ENCODE measurements at places on chromosomes 3 and 15.

DNA sequence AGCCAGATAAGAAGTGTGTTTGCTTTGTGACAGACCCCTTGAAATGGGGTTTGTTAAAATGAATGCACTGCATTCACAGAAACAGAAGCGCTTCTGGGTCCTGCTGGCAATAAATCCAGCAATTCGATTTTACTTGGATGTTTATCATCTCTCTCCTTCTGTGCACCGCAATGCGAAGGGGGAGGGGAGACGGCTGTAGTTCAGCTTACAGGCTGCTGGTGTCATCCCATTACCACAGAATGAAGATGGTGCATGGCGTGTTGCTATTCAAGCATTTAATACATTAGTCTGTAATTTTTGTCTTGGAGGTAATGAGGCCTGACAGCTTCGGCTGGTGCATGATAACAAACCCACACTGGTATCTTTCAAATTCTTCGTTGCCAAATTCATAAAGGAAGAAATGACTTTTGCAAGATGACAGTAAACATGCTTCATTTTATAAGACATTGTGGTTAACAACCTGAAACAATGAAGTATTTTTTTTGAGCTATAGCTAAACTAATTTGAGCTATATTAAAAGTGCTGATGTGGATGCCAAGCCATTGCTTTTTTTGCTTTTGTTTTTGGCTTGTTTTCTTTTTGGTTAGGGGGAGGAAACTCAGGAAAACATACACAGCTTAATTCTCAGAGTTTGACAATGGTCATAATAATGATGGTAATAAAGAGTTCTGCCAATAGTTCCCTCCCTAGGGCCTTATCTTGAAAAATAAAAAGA, 418.3 kb downstream of the OTOL1 start:
- no peak for DNase-seq

- DNase-seq = peak; percentile 6
Measured at GRCh38 chr15:30882849-30883433, 20.8 kb upstream of the FAN1 start.

- DNase-seq = no peak
Measured at GRCh38 chr15:37691911-37692310, 242.5 kb upstream of the TMCO5A start.

DNA sequence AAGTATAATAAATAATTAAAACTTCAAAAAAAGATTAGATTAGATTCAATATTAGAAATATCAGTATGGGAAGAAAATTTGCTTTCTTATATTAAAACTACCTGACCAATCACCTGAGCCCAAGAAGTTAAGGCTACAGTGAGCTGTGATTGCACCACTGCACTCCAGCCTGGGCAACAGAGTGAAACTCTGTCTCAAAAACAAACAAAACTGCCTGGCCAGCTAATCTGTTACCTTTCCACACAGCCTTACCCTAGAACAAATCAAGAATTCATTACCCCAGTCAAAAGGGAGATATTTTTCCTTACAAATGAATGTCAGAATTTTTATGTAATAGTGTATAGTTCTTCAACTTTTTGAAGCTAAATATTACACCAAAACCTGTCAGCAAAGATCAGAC, 117.0 kb upstream of the MANF start:
- no peak for DNase-seq

DNA sequence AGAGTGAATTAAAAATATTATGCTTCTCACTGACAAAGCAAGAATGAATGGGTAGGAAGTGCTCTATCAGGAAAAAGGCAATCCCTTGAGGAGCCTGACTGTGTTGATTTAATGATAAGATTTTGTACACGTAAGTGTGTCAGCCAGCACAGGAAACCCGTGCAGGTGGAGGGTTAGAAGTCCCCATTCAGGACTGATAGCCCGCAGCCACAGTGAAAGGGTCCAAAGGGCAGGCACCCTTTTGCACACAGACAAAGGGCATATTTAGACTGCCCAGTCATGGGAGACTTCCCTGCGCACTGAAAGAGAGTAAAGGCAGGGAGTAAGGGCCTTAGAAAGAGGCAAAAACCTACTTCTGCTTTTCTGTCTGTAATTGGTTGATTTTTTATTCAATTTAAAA, 26.4 kb upstream of the SKIL start:
- DNase-seq = no peak

DNA sequence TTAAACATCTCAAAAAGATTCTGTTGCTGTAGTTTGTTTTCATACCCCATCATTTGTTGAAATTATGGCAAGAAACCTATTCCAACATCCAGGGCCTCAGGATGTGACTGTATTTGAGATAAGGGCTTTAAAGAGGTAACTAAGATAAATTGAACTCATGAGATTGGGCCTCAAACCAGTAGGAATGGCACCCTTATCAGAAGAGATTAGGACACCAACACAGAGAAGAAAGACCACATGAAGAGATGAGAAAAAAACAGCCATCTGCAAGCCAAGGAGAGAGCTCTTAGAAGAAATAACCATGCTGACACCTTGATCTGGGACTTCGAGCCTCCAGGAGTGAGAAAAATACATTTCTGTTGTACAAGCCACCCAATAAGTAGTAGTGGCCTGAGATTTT, 157.7 kb downstream of the CGGBP1 start:
- no peak for DNase-seq

- DNase-seq = no peak
Measured at GRCh38 chr3:161607056-161607455, 110.4 kb downstream of the OTOL1 start.

GRCh38 chr3:186257866-186258265, 104.2 kb downstream of the DGKG start:
- no peak for DNase-seq

- peak; percentile 55 for DNase-seq
Measured at GRCh38 chr3:108127301-108127988, 36.6 kb upstream of the CD47 start.

All from activated CD4-positive, alpha-beta T cell treated with anti-CD3 and anti-CD28 coated beads, Interleukin-2, amount 50 U/mL, for 48 hours (primary cell).